ENCODE measurements at places on chromosomes 6 and 20.

- no peak for DNase-seq
These were observed 75.2 kb upstream of the CITED2 start for GRCh38 chr6:139449611-139450000.

DNA sequence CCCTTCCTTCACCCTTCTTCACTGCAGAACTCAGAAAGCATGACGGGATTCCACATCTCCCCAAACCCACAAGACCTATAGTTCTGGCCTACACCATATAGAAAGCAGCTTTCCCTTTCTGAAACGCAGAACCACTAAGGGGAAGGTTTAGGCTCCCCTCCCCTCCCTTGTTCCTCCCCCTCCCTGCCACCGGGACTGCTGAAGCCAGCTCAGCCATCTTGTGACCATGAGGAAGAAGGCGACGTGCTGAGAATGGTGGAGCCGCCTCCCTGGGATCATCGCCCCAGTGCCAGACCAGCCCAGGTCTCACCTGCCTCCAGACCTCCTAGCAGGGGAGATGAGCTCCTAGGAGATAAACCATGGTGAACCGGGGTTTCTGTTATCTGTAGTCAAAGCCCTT lies 19.6 kb downstream of the SERPINB6 start:
- DNase-seq: no peak

- no peak for DNase-seq
These were observed 21.5 kb upstream of the CHD6 start for GRCh38 chr20:41639630-41640029.

DNA sequence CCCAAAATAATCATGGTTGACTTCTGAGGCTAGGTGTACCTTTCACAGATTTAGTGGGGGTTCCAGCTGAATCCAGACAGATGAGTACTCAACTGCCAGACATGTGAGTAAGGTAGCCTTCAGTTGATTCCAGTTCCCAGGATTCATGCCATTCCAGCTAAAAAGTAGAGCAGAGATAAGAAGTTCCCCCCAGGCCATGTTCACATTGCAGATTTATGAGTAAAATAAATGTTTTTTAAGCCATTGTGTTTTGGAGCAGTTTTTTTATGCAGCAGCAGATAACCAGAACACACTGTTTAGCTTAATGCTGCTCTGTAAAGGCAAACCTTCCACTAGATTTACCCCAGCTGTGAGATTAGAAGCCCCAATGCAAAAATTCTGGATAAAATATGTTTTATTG lies 245.0 kb downstream of the RFPL4B start:
- DNase-seq: no peak

DNA sequence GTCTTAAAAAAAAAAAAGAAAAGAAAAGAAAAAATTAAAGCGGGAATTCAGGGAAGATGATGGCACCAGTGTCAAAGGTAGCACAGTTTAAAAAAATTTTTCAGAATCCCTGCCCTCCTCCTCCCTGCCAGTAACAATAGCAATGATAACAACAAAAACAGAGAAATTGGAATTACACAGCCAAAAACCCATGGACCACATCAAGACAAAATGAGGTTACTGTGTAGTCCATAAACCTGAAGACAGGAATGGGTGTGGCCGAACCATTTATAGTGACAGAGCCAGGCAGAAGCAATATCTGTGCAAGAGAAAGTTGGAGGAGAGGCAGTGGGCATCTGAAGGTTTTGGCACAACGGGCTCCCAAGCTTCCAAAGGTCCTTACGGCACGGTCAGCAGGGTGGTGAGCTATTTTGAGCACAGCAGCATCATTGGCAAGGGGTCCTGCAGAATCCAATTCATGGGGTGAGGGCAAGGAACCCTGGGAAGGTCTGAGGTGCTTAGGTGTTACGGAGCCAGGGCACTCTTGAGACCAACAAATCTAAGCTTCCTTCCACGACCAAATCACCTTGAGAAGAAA lies 202.3 kb downstream of the GMPR start:
- no peak for DNase-seq

GRCh38 chr6:158536084-158536890 lies 23.6 kb upstream of the TMEM181 start:
- DNase-seq: peak; percentile 42

- peak; percentile 37 for DNase-seq
These were observed 17.8 kb upstream of the FNDC1 start for GRCh38 chr6:159151266-159151855.

DNA sequence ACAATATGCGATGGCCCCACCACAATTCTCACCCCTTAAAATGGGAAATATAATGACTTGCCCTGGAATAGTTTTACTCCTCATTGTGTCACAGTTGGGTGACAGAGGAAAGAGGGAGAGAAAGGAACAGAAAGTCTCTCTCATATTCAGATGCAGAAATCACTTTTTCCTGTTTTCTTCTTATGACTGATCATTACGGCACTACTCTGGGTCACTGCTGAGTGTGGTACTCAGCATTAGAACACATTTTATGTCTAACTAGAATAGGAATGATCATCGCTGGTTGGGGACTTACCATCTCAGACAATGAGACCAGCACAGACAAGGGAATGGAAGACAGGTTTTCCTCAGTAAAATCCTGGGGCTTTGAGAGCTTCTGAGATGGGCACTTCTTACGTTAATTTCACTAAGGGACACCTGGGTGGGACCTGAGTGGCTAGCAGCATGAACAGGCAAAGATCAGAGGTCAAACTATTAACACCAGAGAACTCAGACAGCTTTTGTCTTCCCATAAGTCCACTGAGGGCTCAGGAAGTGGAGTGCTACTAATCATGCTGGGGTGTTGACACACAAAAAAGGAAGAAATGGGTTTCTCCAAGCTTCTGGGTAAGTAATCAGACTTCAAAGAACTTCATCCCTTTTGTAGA lies 54.9 kb upstream of the ARHGAP18 start:
- DNase-seq: no peak

DNA sequence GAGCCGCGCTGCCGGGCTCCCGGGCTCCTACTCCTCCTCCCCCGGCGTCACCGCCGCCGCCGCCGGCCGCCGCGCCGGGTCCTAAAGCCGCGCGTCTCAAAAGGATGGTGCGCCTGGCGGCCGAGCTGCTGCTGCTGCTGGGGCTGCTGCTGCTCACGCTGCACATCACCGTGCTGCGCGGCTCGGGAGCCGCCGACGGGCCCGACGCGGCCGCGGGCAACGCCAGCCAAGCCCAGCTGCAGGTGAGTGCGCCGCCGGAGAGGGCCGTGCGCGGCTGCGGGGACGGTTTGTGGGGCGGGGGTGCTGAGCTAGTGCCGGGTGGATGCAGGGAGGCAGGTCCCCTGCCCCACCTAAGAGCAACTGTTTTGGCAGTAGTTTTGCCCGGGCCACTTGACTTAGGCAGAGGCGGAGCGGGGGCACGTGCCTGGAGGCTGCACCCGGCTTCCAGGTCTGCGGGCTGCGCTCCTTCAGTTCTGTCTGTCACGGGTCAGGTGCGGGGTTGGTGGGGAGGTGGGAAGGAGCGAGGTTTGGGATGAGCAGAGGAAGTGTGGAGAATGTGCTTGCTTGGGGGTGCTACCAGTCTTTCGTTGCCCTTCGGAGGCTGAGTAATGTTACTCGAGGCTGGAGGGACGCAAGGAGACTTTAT lies 722 bp downstream of the ISM1 start:
- peak; percentile 46 for DNase-seq

GRCh38 chr6:31541059-31541657 lies 645 bp downstream of the DDX39B start:
- DNase-seq: peak; percentile 65
